ENCODE measurements at places on chromosomes 2 and 18.
A peak's percentile ranks its signal among the peaks of the same experiment; 100 is the strongest.

DNA sequence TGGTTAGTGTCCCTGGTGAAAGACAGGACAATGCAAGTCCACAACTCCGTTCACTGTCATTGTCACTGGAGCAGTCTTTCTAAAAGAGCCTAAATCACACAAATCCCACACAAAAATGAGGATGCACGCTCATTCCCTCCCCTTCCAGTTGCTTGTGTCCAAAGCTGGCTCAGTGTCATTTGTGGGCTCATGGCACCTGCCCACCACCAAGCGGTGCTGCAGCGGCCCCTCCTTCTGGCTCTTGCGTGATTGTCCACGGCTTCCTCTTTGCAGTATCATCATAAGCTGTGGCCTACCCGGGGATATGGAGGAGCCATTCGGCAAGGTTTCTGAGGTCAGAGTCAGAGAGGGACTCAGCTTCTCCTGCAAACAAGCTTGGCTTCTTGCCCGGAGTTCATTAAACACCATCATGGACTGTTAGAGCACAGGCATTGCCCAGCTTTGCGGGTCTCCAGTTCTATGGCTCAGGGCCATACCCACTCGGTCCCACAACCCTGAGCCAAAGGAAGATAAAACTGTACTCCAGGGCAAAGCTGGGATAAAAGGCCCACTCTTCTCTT is 179.4 kb upstream of the AGAP1 start:
- no peak for DNase-seq

DNA sequence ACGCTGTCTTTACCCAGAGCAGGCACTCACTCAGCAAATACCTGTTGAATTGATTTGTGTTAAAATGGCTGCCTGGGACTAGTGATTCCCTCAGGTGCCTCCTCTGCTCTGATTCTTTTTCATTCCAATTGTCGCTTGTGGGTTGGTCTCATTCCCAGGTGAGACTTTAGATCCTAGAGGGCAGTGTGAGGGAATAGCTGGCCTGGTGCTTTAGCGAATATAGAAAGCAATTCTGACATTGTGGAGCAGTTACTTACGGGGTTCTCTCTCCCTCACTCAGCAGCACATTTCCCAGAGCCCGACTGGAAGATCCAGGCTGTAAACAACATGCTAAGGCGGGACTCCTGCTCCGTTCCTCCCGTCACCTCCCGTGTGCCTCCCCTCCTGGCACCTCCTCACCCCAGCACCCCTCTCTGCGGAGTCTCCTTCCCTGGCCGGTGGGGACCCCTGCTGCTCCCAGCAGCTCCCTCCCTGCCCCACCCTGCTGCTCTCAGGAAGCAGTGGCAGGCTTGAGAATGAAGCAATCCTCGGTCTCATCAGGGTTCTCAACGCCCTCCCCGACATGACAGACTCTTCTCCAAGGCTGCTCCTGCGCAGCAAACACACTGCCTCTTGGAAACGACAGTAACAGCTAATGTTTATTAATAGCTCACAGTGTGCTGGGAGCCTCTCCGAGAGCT is 26.9 kb downstream of the CELF4 start:
- DNase-seq: no peak

DNA sequence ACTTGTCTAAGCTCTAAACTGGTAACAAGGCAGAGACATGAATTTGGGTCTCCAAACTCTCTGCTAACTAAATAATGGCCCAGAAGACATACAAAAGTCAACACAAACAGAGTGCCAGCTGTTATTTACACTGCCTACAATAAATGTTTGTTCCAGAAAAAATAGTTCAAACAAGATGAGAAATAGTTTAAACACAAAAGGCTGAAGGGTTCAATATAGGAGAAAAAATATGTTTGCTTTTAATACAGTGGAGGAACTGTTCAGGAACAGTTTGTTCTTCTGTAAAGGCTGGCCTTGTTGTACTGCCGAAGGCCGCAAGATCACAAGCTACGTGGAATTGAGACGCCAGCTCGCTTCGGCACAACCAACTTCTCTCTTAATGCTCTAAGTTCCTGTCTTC is 74.6 kb downstream of the AFF3 start:
- no peak for DNase-seq

DNA sequence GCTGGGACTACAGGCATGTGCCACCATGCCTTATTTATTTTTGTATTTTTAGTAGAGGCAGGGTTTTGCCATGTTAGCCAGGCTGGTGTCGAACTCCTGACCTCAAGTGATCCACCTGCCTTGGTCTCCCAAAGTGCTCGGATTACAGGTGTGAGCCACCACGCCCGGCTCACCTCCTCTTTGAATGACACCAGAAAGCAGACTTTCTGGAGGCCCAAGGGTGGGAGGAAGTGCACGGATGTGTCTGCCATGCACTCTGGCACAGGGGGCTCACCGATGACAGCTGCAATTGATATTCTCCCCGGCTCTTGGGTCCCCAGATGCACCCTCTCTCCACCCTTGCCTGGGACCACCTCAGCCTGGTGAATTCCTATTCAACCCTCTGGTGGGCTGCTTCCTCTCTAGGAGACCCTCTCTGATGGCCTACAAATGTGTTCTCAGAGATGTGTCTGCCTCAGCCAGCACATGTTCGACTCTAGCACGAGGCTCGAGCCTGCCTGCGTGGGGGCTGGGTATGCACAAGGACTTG is 87.3 kb downstream of the SEPTIN10 start:
- DNase-seq: no peak

DNA sequence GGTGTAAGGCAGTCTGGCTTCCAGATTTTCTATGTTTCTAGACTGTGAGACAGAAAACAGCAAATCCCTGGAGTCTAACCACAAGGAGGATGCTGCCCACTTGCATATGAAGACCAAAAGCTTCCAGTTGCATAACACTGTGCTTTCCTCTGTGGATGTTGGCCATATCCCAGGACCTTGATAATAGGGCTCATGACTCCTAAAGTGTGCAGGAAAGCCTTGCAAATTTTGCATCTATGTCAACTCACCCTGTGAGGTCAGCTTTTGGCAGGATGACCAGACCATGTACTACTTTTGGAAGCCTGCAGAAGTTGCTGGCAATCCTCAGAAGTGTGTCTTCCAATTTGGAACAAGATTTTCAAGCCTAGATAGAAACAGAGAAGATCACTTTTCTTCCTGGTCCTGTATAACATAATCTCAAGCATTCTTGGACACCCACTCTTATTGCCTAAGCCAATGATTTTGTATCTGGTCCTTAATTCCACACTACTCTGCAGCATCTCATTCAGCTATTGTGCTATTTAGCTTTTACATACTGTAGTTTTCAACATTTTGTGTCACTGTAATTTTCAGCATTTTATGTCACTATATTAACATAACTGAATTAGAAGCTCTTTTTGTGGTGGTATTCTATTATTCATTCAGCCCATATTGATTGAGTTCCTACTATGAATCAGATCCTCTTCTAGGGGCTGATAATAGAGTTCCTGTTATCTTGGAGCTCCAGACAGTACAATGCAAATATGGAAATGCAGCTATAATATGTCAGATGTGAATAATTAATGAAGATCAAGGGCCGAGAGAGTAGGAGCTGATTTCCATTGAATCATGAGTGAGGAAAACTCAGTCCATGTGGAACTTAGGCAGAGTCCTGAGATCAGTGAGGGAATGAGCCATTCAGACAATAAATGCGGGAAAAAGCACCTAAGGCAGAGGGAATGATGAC is 85.3 kb upstream of the RAB27B start:
- DNase-seq: no peak

- no peak for DNase-seq
Observed at GRCh38 chr18:59959606-59960005, 59.8 kb downstream of the PMAIP1 start.

GRCh38 chr2:235330775-235331451 is 162.9 kb upstream of the AGAP1 start:
- DNase-seq: peak; percentile 81

- peak; percentile 61 for DNase-seq
Observed at GRCh38 chr2:182186132-182186735, 200.6 kb downstream of the PPP1R1C start.

DNA sequence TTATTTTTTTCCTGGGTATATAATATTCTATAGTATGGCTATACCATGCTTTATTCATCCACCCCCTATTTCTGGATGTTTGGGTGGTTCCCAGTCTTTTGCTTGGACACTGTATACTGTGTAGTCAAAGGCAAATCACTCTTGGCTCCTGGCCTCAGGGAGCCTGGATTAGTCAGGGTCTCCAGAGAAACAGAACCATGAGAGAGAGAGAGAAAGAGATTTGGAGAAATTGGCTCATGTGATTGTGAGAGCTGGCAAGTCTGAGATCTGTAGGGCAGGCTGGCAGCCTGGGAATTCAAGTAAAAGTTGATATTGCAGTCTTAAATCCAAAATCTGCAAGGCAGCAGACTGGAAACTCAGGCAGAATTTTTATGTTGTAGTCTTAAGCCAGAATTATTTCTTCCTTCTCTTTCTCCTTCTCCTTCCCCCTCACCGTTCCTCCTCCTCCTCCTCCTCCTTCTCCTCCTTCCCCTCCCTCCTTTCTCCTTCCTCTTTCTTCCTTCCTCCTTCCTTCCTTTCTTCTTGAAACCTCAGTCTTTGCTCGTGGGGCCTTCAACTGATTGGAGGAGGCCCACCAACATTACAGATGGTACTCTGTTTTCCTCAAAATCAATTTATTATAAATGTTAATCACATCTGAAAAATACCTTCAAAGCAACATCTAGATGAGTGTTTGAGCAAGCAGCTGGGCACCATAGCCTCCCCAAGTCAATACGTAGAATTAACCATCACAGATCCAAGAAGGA is 33.0 kb downstream of the CTIF start:
- DNase-seq: no peak

DNA sequence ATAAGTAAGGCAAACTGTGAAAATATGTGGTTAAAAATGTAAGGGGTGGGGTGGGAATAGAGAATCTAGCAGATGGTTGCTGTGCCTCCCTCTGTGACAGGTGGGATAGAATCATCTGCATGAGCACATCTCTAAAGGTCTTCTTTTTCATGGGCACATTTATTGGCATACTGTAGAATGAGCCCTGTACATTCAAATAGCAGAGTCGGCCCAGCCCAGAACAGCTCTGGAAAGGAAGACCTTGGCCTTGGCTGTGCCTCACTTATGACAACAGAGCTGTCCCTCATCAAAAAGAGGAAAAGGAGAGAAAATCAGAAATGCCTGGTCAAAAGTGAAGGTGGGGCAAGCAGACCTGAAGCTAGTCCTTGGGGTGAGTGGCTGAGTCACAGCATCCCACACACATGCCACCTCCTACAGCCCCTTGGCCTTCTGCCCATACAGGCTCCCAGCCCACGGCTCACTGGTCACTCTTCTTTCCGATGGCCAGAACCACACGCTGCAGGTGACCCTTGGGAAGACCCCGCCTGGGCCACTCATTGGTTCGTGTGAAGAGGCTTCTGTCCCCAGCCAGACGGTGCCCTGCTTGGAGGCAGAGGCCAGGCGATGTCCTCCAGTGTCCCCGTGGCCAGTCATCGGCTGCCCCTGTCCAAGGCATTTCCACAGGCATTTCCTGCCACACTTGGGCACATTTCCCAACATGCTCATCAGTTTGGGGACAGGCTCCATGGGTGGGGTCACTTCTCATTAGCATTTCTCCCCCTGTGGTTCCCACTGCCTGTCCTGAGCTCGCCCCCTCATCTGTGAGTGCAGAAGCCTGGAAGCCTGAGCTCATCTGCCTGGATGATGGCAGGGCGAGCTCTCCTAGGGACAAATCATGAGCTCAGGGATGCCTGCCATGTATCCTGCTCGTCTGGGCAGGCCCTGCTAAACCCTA is 113.6 kb downstream of the MCFD2 start:
- no peak for DNase-seq

- DNase-seq: no peak
Observed at GRCh38 chr2:200296118-200296517, 10.4 kb upstream of the SPATS2L start.

GRCh38 chr2:100793982-100794381 is 26.0 kb upstream of the NPAS2 start:
- no peak for DNase-seq

GRCh38 chr2:22901471-22902179 is 483.4 kb upstream of the KLHL29 start:
- no peak for DNase-seq

GRCh38 chr2:41595240-41595639 is 452.6 kb upstream of the PKDCC start:
- no peak for DNase-seq

GRCh38 chr2:3200420-3200939 is 177.1 kb downstream of the EIPR1 start:
- no peak for DNase-seq

DNA sequence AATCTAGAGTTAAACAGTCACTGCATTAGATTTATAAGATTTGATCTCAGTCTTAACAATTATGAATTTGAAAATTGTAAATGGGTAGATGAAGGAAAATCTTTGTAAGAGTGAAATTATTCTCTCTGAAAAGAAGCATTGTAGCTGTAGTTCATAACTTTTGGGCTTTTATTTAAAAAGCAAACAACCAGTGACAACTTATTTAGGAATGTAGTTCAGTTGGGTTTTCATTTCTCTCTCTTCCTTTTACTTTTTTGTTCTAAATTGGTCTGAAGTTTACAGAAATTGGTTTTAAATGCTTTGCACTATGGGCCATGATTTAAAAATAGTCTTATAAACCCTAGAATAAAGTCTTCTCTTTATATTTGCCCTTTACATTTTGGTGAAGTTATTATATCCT is 296.6 kb downstream of the GULP1 start:
- DNase-seq: no peak

- no peak for DNase-seq
Observed at GRCh38 chr18:36262971-36263370, 34.5 kb upstream of the FHOD3 start.

DNA sequence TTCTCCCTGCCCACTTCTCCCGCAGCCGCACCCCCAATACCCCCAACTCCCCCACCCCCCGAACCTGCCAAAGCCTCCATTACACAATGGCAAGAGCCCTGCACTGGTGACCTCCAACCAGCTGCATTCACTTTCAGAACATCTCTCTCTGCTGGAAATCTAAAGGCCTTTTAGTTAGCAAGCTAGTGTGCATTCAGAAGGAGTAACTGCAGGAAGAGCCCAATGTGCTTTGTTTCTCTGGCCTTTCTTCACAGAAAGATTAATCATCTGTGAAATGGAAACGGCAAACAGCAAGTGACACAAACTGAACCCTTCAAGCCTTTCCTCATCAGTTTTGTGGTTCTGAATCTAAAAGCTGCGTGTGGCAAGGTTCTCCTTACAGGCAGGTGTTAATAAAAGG is 124.2 kb downstream of the OLA1 start:
- DNase-seq: no peak

- peak; percentile 17 for DNase-seq
Observed at GRCh38 chr2:42339191-42339912, 21.7 kb downstream of the COX7A2L start.

DNA sequence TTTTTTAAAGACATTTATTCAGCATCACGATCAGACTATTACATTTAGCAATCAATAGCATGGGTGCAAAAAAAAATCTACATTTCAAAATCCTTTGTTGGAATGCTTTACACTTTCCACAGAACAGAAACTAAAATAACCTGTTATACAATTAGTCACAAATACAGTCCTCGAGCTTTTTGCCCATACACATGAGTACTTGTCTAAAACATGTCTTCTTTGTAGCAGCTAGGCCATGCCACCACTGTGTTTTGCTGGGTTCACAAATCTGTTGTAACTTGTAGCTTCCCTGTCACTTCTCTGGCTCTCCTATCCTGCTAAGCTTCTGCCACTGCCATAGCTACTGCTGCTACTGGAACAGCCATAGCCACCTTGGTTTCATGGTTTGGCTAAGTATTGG is 24.4 kb upstream of the ADAM23 start:
- no peak for DNase-seq

Data from SK-MEL-5 (cell line).